ENCODE measurements at places on chromosomes 7 and 10.

GRCh38 chr10:114232561-114233176 is 6.4 kb upstream of the VWA2 start:
- DNase-seq: no peak

DNA sequence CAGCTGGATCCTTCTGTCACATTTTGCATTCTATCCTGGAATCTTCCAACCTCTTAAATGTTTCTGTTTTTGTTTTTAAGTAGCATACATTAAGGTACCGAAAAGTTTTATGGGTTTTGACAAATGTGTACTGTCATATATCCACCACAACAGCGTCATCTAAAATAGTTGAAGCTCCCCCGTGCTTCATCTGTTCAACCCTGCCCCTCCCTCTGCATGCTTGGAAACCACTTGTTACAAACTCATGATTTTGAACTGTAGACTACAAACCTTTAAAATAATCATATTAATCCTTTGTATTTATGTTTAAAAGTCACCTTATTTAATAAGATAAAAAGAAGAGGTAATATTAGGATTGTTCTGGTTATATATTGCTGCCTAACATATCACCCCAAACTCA is 182.8 kb upstream of the SMIM30 start:
- no peak for DNase-seq

DNA sequence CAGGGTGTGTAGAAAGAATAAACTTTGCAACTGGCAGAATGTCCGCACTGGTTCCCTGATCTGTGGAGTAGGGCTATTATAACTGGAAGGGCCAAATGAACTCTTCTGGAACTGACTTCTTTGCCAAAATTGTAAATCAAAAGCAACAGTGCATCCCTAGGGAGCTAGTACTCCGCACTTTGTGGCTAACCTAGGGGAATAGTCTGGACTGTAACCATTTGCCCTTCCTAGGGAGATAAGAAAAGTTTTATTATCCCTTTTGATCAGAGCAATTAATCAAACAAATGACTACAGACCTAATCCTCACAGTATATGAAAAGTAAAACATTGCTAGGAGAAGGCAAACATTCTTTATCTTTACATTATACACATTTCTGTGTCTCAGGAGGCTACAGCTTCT is 45.5 kb upstream of the STEAP1B start:
- no peak for DNase-seq

GRCh38 chr10:8639486-8640185 is 585.1 kb downstream of the GATA3 start:
- DNase-seq: no peak

DNA sequence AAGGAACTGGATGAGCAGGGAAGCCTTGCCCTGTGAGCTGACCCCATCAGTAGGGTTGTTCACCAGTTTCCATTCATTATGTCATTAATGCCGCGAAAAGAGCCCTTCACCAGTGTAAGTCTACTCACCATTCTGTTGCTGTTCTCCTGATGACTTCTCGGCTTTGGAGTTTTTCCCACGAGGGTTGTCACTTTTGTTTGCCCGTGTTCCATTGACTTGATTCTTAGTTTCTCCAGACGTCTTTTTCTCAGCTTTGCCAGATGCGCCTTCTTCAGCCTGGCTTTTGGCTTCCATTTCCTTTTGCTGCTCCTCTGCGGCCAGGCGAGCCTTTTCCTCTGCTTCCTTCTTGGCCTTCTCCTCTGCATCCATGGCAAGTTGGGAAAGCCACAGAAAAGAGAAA is 128.8 kb downstream of the PPP1R17 start:
- no peak for DNase-seq

GRCh38 chr7:98617051-98617959 is at the start of gene NPTX2:
NPTX2 (plus strand) TSS chr7:98617285; CDS start chr7:98617462, 177 bp downstream.
- DNase-seq: peak; percentile 56

DNA sequence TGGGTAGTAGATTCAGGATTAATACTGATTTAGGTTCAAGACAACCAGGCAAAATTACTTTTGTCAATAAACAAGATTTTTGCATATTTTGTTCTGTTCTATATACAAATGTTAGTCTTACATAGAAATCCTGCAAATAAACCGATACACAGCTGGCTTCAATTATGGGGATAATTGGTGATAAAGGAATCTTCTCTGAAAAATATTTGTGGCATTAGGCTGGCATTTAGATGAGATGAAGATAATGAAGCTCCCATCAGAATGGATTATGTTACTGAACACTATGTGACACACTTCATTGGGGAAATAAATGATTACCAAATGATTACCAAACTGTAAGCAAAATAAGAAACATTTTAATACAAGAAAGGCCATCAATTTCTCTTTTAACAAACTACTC is 65.8 kb downstream of the NT5C2 start:
- DNase-seq: no peak

- no peak for DNase-seq
Measured at GRCh38 chr10:31679936-31680335, 248.7 kb downstream of the ARHGAP12 start.

DNA sequence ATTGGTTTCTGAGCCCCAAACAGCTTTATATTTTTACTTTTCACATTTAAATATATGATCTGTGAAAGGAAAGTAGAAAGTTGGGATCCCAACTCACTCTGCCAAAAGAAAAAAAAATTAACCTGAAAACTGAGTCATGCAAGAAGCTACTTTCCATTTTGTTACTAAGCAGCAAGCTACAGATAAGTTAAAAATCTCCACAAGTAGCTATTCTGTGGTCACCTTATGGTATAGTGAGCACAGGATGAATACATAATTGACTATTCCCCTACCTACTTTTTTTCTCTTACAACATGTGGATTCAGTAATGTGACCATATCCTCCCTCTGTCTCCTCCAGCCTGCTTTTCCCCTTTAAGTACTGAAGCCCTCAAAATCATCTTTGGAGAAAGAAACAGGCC is 30.3 kb upstream of the CREB3L2 start:
- DNase-seq: no peak

DNA sequence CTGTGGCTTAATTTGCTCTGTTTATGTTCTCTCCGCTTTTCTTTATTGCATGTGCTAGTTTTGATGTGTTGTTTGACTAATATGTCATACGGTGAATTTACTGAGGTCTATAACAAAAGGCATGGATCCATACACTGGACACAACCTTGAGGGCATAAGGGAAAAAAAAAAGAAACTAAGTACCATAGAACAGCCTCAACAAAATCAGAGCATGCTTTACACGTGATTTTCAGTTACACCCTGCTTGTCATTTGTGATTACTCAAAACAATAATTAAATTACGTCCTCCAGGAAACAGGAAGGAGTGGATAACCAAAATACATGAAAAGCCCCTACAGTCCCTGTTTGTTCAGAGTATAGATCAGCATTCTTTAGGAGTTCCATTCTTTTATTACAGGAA is 150.5 kb downstream of the CRPPA start:
- DNase-seq: no peak

GRCh38 chr7:138091032-138091431 is 14.8 kb downstream of the AKR1D1 start:
- no peak for DNase-seq

DNA sequence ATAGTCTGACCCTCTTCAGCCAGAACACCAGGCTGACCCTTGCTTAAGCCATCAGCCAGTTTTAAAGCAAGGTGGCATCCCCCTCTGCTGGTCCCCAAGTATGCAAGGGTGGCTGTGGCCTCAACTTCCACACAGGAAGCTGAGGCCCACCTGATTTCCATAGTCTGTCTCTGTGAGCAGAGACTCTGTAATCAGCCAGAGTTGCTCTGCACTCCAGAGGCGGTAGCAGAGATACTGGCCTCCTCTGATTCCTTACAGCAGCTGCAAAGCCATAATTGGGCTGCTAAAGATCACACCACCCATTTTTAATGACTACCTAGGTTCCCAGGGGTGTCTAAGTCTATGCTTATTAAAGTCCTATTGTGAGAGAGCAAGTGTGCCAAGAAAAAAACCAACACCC is 1.8 kb downstream of the PDAP1 start:
- no peak for DNase-seq

GRCh38 chr10:1595726-1596125 is 141.6 kb downstream of the ADARB2 start:
- DNase-seq: no peak

- no peak for DNase-seq
Measured at GRCh38 chr7:16189026-16189715, 232.2 kb downstream of the CRPPA start.

- DNase-seq: no peak
Measured at GRCh38 chr10:79055100-79055782, 13.5 kb upstream of the ZMIZ1 start.

- peak; percentile 7 for DNase-seq
Measured at GRCh38 chr10:46544989-46545791, 11.3 kb downstream of the GPRIN2 start.

GRCh38 chr7:151454305-151454704 is 14.4 kb upstream of the CRYGN start:
- no peak for DNase-seq

- no peak for DNase-seq
Measured at GRCh38 chr7:22150221-22150620, 204.5 kb upstream of the CDCA7L start.

DNA sequence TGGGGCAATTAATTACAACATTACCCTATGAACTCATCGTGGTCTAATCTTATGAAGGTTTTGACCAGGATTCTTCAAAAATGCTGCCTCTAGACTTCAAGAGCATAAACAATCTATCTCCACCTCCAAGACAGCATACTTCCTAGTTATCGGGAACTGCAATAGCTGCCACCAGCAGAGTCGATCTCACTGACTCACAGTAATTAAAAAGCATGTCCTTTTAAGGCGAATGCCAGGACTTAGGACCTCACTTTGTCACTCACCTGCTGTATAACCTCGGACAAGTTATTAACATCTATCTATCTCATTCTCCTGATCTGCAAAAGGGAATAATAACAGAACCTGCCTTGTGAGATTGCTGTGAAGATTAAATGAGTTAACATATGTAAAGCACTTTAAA is 666.0 kb upstream of the COBL start:
- no peak for DNase-seq

DNA sequence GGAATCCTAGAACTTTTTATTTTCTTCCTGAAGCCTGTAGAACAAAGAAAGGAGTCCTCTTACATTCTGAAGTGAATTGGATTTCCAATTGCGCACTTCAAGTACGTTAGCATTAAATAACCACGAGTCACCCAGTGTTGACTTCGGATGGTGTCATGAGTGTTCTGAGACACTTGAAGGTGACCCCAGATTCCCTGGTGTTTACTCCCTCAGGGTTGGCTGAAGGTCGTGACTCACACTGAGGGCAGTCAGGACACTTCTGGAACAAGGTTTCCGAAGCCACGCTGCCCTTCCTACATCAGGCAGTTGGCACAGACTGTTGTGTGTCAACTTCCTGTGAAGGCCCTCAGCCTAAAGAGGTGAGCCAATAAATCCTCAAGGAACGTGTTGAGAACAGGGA is 186.6 kb upstream of the CELF2 start:
- DNase-seq: no peak

GRCh38 chr7:12749746-12750145 is 62.3 kb downstream of the ARL4A start:
- no peak for DNase-seq

DNA sequence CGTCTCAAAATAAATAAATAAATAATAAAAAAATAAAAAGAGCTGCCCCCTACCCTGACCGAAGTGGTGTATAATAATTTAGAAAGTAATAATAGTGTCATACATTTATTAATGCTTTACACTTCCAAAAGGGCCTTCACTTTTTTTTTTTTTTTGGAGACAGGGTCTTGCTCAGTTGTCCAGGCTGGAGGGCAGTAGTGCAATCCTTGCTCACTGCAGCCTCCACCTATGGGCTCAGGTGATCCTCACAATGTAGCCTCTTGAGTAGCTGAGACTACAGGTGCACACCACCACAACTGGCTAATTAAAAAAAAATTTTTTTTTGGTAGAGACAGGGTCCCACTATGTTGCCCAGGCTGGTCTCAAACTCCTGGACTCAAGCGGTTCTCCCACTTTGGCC is 1.4 kb downstream of the FAM149B1 start:
- DNase-seq: no peak

- no peak for DNase-seq
Measured at GRCh38 chr10:78808736-78809367, 259.9 kb upstream of the ZMIZ1 start.

DNA sequence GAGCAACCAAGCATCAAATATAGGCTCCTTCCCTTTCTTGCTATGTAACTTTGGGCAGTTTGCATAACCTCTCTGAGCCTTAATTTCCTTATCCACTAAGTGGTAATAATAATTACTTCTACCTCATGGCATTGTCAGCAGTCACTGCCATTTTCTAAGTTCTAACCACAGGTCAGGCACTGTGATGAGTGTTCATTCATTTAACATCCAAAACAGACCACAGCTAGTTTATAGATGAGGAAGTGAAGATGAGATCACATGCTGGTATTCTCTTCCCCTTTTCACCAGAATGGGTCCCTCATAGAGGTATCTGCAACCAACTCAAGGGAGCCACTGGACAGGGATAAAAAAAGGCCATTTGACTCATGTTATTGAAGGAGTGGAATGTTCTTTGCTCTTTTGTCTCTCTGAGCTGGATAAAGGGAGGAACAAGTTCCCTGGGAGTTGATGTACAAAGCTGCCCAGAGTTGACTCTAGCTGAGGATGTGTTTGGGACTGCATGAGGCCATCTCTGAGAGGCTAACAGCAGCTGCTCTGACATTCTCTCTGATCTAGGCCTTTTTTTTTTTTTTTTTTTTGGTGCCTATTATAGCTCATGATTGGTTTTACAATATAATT is 65.0 kb downstream of the DNAJC12 start:
- no peak for DNase-seq

DNA sequence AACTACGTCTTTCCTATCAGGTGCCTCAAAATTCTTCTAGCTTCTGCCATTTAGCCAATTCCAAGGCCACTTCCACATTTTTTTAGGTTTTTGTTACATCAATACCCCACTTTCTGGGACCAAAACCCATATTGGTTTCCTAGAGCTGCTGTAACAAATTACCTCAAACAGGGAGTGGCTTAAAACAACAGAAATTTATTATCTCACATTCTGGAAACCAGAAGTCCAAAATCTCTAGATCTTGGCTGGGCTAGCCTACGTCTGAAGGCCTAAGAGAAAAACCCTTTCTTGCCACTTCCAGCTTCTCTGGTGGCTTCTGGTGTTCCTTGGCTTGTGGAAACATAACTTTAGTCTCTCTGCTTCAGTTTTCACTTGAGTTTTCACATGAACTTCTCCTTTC is 85.1 kb upstream of the BMPER start:
- no peak for DNase-seq

- DNase-seq: no peak
Measured at GRCh38 chr10:83542774-83543411, 596.4 kb upstream of the GHITM start.

DNA sequence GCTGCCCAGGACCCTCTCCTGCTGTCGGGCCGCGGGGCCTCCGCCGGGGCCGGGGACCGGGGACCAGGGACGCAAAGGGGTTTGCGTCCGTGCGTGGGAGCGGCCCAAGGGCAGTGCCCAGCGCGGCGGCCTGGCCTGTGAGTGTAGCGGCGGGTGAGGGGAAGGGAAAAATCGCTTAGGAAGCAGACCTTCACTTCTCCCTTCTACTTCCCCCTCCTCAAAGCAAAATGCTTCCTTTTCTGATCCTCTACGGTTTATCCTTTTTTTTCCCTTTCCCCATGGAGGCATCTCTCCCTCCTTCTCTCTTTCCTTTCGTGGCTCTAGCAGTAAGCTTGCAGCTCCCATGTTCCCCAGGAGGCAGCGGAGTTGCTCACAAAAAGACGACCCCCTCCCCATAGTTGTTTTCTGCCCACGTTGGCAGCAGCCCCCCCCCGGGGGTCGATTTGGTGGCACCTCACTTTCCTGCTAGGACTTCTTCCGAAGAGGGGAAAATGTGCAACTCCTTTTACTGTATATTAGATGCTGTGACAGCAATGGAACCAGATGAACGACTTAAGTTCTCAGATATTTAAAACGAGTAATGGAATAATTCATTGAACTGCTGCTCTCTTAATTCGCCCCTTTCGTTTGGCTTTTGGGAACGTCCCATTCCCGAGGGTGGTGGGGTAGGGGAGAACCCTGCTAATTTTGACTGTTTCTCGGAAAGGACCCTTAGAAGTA is 724 bp downstream of the CAPZA2 start:
- DNase-seq: peak; percentile 19

Measured in stimulated activated CD4-positive, alpha-beta T cell treated with anti-CD3 and anti-CD28 coated beads, Interleukin-15, amount 100 ng/mL, for 24 hours (primary cell).